Activated gamma-delta T cell treated with anti-CD3 and anti-CD28 coated beads, Interleukin-2, amount 50 U/mL, for 16 hours (primary cell): ENCODE measurements at places on chromosomes 1 and 21.

GRCh38 chr1:80048716-80049115 lies 1042.2 kb upstream of the ADGRL4 start:
- no peak for DNase-seq

- DNase-seq, result no peak
Measured at GRCh38 chr21:36175771-36176565, 19.3 kb downstream of the DOP1B start.

DNA sequence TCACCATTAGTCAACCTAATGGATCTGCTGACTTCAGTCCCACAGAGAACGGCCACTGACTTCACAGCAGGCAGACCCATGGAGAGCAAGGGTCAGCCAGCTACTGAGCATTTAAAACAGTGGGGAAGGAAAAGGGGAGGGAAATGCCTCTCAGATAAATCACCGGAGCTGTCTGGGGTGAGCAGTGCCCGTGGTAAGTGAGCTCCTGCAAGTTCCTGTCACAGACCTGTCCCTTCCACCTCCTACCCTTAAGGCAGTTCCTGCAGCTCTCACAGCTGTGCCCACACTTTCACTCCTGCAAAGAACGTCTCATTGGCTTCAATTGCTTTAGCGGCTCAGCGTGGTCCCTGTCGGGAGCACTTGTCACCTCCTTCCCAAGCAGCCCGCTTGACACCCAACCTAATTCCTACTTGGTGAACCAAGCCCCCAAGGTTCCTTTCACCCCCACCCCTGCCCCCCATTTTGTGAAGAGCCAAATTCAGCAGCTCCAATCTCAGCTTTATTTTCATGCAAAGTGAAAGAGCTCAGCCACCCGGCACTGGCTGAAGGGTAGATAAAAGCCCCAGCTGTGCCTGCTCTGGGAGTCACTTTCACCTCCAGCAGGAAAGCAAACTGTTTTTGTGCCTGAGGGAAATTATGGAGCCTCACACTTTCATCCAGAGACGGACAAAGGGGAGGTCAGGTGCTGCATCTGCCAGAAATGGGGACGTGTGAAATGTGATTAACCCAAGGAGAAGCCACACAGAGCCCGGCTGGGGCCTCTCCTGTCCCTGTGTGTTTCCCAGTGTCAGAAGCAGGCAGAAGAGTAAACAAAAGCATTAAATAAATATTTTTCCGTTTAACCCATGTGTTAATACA lies 306.2 kb downstream of the TTLL7 start:
- DNase-seq, result no peak

DNA sequence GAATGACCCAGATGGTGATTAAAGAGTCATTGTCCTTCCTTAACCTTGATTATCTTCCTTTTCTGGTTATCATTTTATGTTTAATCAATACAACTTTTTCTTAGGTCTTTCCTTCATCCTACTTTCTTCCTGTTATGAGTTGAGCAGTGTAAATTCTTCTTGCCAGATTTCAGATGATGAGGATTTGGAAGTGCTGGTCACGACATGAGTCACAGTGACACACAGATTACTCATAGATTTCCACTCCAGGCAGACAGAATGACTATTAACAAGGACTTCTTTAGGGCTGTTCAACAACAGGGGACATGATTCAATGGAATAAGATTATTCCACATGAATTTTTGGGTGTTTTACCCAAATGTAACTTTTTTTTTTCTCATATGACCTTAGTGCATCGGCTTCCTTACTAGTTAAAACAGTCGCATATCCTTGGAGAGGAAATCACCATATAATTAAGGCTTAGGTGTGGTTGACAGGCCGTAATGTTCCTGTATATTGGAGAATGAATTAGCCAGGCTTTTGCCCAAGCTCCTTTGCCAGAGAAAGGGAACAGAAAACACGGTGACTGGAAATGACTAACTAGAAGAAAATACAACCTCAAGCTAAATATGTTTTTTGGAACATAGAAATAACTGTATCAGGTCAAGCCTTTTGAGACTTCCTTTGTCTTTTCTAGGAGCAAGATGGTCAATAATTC lies 44.2 kb downstream of the PRRX1 start:
- DNase-seq, result no peak

DNA sequence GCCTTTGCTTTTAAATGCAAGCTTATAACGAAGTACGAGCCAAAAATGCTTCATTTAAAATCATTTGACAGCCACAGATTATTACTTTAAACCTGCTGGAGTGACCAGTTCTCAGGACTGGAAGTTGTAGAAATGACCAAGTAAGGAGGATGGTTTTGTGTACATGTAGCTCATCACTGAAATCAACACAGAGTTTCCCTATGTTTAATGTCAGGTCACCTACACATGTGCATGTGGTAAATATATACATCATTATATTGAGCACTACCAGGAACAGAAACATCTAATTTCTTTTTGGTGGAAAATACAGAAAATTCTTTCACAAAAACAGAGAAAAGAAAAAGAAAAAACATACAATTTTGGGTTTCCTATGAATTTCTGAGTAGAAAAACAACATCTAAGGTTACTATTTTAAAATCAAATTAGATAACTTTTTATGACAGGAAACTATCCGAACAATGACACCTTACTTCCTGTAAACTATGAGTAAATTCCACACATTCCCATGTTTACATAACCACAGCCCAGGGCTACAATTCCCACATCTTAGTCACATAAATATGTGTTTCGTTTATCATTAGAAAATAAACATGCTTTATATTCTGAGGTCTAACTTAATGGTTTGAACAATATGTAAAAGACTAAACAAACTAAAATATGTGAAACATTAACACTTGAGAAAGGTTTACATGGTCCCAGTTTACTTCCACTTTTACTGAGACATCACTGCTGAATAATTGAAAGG lies 73.6 kb downstream of the ZNF281 start:
- no peak for DNase-seq

DNA sequence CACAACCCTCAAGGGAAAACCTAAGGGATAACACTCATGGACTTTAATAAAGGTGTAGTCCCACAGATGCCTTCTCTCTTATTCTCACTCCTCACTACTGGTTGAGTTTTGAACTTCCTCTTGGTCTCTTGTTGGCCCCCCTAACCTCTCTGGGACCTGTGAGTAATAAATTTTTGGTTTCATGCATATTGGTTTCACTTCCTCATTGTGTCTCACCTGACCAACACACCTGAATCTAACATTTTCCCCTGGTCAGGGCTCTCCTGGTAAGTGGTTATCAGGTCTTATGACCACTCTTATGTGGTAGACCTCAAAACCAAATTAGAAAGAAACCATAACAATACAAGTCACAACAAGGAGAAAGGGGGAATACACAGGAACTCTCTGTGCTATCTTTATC lies 60.5 kb upstream of the PRMT6 start:
- no peak for DNase-seq

DNA sequence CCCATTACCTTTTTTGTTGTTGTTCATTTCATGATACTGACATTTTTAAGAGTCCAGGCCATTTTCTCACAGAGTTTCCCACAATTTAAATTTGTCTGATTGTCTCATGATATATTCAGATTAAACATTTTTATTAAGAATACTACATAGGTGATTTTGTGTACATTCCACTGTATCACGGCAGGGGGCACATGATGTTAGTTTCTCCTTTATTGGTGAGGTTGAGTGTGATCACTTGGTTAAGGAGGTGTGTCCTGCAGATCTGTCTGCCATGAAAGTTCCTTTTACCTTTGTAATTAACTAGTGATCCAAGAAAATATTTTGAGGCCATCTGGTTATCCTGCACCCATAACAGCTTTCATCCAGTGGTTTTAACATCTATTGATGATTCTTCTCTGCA lies 11.8 kb downstream of the RTCA start:
- no peak for DNase-seq

GRCh38 chr1:108591466-108591865 lies 31.6 kb downstream of the EEIG2 start:
- DNase-seq, result no peak

- DNase-seq, result no peak
Measured at GRCh38 chr1:99737016-99737415, 29.4 kb downstream of the FRRS1 start.

GRCh38 chr1:104761961-104762570 lies 1012.4 kb downstream of the AMY1C start:
- no peak for DNase-seq

- DNase-seq, result no peak
Measured at GRCh38 chr1:97636941-97637340, 283.9 kb downstream of the DPYD start.

DNA sequence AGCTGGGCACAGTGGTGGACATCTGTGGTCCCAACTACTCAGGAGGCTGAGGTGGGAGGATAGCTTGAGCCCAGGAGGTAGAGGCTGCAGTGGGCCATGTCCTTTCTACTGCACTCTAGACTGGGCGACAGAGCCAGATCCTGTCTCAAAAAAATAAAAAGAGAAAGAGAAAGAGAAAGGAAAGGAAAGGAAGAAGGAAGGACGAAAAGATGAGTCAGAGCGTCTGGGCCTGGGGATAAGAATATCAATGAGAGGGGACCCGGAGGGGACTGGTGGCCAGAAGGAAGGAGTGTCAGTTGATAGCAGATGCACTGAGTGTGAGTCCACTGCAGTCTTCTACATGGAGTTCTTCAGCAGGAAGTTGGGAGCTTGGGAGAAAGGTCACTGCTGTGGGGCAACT lies 75.6 kb downstream of the SYT6 start:
- DNase-seq, result no peak

DNA sequence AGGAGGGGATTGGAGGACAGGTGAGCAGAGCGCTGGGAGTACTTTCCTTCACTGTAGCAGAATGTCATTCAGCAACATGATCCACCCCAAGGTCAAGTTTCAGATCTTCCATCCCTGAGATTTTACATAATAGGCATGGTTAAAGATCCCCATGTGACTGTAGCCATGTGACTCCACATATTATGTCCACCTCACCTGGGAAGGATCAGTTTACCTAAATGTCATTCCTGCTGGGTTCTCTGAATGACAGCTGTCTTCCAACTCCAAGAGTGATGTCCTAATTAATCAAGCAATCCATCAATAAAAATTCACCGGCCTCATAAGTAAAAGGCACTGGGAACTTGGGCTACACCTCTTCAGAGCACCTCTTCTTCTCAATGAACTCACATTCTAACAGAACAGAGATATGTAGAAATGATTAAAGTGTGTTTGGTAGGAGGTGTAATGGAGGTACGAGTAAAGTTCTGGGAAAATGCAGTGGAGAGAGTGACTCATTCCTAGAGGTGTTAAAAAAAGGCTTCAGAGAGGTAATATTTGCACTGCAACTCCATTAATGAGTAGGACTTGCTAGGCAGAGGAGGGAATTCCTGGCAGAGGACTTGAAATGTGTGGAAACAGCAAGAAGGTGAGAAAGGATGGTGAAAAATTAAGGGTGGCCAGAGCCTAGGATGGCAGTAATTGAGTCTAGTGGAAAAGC lies 22.2 kb upstream of the MAPKAPK2 start:
- no peak for DNase-seq

DNA sequence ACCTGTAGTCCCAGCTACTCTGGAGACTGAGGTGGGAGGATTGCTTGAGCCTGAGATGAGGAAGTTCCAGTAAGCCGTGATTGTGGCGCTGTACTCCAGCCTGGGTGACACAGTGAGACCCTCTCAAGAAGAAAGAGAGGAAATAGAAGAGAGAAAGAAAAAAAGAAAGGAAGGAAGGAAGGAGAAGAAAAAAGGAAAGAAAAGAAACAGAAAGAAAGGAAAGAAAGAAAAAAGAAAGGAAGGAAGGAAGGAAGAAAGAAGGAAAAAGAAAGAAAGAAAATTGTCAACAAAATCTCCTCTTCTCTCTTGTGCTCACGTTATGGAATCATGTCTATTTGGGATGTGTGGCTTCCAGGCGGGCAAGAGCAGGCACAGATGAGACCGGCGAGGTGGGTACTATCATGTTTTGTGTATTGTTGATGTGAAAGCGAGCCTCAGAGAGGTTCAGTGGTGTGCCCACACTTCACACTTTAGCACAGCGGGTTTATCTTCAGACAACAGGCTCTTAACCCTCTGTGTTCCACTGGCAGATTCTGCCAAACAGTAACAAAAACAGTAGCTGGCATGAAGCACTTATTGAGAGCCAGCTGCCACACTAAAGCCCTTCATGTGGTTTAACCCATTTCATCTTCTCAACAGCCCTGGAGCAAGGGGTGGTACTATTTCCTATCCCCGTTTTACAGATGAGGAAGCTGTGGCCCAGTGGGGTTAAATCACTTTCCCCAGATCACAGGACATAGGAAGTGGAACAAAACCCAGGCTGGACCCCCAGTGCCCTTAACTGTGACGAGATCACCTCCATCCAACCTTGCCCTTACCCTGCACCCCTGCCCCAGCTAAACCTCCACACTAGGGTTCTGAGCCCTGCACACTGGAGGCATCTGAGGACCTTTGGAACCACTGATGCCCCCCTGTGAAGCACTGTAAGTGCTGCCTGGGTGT lies 94.7 kb upstream of the TARDBP start:
- DNase-seq, result no peak

GRCh38 chr1:27292106-27292505 lies 29.9 kb upstream of the TMEM222 start:
- no peak for DNase-seq

DNA sequence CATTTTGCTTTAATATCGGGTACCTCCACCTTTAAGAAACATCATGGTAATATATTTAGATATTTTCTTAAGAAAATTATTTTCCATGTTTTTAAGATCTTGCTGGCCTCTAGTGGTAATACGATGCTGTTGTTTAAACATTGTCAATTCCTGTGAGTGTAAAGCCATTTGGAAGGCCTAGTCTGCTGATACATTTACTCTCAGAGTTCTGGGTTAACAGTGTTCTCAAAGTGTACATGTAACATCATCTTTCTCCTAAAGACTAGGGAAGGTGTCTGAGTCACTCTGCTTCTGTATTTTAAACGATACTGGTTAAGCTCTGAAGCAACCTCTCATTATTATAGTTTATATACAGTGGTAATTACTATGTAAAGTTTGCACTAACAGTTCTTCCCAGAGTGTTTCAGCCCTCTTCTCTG lies 189.1 kb downstream of the RASAL2 start:
- DNase-seq, result no peak

DNA sequence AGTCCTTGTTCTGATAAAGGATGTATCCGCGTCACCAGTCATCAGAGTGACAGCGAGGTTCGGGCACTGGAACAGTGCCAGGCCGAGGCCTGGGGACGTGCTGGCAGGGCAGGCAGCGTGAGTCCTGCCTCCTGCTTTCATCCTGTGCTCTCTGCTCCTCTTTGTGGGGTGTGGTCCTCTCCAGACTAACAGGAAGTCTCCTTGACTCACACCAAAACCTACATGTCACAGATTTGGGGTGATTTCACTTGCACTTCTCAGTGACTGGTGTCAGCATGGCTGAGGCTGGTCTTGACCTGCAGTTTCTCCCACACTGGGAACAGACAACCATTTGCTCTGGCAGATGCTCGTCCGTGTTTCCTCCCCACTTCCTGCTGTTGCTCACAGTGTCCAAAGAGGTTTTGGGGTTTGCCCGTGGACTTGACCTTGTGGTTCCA lies 8.8 kb upstream of the NLRP3 start:
- no peak for DNase-seq
